Activated CD4-positive, alpha-beta T cell treated with anti-CD3 and anti-CD28 coated beads, Interleukin-10, Interleukin-2, amounts not matched to agents 100 ng/mL and 50 ng/mL, durations not matched to agents 16 hours and 8 hours (primary cell): ENCODE measurements at places on chromosomes 2 and 18.

DNA sequence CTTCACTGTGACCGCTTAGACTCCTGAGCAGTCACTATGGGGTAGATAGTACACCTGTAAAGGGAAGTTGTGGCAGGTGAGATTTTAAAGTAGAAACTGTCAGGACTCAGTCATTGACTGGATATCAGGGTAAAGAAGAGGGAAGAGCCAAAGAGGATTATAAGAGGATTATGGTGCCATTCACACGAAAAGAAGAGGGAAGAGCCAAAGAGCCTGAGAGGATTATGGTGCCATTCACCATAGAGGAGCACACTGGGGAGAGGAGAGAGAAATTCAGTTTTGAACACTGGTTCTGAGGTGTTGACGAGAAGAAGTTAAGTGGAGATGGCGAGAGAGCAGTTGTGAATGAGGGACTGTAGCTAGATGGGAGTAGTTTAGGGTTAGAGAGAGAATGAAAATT, 16.9 kb upstream of the KCNJ13 start:
- no peak for DNase-seq

- no peak for DNase-seq
Observed at GRCh38 chr2:227888289-227888688, 16.9 kb downstream of the DAW1 start.

DNA sequence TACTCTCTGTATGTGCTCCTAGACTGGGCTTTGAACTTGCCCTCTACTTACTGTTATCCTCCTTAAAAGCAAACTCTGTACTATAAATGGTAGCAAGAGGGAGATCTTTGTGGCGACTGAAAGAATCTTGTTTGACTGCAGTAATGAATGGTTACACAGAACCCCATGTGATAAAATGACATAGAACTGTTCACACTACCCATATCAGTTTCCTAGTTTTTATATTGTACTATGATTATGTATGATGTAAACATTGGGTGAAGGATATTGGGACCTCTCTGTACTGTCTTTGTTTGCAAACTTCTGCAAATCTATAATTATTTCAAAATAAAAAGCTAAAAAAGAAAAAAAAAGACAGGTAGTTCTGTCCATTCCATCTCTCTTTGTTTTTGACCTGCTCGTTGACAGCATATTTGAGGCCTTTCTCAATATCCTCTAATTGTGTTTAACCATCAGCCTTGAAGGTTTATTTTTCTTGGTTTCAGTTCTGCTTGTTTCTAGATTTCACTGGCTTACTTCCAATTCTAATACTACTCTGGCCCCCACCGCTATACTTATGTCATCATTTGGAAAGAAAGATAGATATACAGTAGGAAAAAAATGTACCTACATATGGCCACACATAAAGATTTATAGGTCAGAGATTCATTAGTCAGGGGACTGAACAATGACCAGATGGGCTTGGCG, 79.2 kb upstream of the MYO3B start:
- no peak for DNase-seq

DNA sequence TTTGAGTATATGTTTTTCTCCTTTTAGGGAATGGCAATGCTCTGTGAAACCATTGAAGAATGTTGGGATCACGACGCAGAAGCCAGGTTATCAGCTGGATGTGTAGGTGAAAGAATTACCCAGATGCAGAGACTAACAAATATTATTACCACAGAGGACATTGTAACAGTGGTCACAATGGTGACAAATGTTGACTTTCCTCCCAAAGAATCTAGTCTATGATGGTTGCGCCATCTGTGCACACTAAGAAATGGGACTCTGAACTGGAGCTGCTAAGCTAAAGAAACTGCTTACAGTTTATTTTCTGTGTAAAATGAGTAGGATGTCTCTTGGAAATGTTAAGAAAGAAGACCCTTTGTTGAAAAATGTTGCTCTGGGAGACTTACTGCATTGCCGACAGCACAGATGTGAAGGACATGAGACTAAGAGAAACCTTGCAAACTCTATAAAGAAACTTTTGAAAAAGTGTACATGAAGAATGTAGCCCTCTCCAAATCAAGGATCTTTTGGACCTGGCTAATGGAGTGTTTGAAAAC, 82.3 kb downstream of the ACVR2A start:
- no peak for DNase-seq

DNA sequence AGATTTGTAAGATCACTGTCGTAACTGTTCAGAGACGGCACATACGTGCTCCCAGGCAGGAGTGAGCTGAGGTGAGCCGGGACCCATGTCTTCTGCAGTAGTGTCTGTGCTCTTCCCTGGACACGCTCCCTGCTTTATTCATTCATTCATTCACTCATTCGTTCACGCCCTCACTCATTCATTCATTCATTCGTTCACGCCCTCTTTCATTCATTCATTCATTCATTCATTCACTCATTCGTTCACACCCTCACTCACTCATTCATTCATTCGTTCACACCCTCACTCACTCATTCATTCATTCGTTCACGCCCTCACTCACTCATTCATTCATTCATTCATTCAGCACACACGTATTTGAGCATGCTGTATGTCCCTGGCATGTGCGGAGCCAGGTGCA, 207.0 kb downstream of the GLI2 start:
- DNase-seq, result no peak

GRCh38 chr2:160581035-160581434, 87.4 kb upstream of the RBMS1 start:
- DNase-seq, result no peak

GRCh38 chr2:176128982-176129796, at the start of gene HOXD8:
Gene HOXD8, plus strand, starts transcription at chr2:176129705. Its CDS starts 662 bp downstream, at chr2:176130367.
- DNase-seq, result no peak

- no peak for DNase-seq
Observed at GRCh38 chr18:27860701-27861107, 316.2 kb downstream of the CDH2 start.
